Activated naive CD4-positive, alpha-beta T cell treated with anti-CD3 and anti-CD28 coated beads for 36 hours (primary cell): ENCODE measurements at places on chromosomes 11 and 22.
A peak's percentile ranks its signal among the peaks of the same experiment; 100 is the strongest.

GRCh38 chr11:119318240-119319135 is 1.6 kb upstream of the MCAM start:
- DNase-seq = no peak

GRCh38 chr11:121499405-121499804 is 46.6 kb upstream of the SORL1-AS1 start:
- DNase-seq = no peak

DNA sequence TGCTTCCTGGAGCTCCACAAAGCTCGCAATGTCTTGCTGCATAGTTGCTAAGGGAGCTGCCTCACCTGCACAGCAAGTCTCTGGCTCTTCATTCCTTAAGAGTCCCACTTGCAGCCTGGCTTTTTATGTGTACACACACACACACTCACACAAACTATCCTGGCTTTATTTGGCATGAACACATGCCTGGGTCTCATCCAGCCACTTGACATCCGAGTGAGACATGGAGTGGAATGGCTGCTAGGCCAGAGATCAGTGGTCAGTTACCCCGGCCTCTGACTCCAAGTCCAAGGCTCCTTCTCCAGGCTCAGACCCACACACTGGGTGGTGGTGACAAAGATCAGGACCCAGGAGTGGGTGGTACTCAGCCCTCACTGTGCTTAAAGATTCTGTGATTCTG is 37.9 kb upstream of the CLTCL1 start:
- DNase-seq = no peak

- DNase-seq = no peak
Measured at GRCh38 chr11:107679255-107680024, 32.4 kb downstream of the SLN start.

GRCh38 chr11:112732031-112732430 is 229.2 kb upstream of the NCAM1 start:
- no peak for DNase-seq

DNA sequence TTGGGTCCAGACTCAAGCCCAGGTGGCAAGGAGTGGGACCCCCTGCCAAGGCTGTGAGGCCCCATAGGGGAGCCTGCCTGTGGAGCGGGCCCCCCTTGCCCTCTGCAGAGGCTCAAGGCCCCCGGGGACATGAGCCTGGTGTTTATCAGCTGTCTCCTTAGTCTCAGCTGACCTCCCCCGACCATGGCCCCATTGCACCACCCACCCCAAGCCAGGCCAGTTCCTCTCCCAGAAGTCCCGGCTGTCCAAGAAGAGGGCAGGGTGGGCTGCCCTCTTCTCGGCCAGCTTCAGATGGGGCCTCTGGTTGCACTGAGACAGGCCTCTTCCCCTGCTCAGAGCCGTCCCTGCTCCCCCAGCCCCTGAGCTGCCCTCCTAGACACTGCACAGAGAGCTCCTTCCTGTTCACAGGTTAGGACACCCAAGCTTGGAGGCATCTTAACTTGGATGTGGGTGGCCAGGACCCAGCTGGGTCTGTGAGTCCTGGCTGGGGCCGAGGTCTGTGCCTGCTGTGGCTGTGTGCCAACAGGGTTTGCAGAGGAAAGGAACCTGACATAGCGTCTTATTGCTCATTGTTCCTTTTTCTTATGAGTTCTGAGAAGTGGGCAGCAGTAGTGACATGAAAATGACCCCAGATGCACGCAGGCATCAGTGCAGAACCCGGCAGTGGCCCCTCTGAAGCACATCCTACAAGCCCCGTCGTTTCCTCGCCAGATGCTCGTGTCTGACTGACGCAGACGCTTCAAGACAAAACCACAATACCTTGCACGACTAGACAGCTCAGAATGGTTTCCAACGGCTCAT is 5.4 kb downstream of the TRABD start:
- peak; percentile 84 for DNase-seq

DNA sequence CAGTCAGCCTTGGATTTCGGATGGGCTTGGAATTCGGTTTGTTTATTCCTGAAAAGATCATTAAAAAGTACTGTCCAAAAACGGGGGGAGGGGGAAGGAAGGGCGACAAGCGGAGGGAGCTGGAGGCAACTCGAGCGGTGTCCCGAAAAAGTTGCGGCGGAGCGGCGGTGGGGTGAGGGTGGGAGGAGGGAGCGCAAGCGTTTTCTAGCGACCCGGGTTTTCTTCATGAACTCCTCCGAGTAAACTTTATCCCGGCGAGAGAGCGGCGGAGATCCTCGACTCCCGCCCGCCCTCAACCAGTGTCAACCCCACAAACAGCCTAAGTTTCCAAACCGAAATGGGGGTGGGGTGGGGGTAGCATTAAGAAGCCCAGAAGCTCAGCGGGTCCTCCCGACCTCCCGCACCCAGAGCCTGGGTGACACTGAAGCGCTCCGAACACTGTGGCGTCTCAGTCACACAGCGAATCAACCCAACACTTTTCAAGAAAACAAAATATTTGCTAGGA is 133.0 kb upstream of the C11orf58 start:
- DNase-seq = no peak

GRCh38 chr11:5624489-5625279 is at the start of gene TRIM34:
TRIM34 (plus strand) TSS chr11:5625001; CDS start chr11:5632332, 7,331 bp downstream.
- peak; percentile 73 for DNase-seq

- peak; percentile 20 for DNase-seq
Measured at GRCh38 chr11:8019314-8020243, 32.4 kb downstream of the EIF3F start.

DNA sequence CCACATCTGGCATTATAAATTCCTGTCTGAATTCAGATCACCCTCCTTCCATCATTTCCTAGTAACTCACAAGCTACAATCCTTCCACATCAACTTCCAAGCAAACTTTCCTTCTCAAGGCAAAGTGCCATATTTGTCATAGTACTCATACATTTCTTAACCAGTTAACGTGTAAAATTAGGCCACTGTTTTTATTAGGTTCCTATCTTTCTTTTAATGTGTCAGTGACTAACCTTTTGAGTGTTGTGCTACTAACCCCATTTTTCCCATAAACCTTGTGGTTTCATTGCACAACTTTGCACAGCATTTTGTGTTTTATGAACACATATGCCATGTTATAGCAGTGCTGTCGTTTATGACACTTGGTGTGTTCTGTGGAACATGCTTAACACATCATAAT is 90.1 kb downstream of the KIF18A start:
- no peak for DNase-seq

DNA sequence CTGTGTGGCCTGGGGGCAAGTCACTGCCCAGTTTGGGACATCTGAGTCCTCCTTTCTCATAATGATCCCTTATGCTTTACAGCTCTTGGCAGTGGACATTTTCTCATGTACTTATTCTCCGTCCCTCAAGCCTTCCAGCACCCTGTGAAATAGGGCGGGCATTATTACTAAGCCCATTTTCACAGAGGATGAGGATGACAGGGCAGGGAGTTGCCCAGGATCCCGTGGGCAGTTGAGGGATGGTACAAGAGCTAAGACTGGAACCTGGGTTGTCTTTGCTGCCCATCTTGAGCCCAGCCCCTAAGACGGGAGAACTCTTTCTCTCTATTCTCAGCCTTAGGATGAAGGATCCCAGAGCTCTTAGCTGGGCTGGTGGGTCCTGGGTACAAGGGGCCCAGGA is 11.2 kb downstream of the CD82 start:
- DNase-seq = no peak

- DNase-seq = no peak
Measured at GRCh38 chr22:19786264-19786585, 25.6 kb downstream of the TBX1 start.

DNA sequence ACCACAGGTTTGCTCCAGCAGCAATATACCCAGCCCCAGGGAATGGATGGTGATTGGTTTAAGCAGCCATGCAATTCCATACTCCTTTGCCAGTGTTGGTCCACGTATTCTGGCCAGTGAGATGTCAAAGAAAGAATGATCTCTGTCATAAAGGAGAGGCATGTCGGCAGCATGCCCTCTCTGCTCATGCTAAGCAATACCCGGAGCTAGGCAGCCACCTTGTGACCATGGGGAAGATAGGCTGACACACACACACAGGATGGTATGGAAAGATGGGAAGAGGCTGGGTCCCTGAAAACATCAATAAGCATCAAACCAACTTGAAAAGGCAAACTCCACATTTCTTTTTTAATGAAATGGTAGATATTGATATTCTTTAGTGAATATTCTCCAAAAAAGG is 5.1 kb downstream of the ABCC8 start:
- peak; percentile 15 for DNase-seq

DNA sequence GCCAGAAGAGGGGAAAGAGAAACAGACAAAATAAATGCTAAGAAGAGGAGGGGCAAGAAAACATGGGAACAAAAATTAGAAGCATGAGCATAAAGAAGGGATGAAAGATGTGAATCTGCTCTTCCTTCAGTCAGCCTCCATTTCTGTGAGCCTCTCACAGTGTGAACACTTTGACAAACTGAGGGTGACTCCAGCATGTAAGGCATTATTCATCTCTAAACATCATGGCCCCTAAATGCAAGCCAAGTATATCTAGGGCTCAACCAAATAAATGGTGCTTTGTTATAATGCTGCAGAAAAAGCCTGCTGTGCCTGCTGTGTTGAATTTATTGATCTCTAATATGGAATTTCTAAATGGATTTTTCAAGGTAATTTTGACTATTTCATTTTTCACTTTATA is 281.3 kb downstream of the TTC28 start:
- DNase-seq = no peak

DNA sequence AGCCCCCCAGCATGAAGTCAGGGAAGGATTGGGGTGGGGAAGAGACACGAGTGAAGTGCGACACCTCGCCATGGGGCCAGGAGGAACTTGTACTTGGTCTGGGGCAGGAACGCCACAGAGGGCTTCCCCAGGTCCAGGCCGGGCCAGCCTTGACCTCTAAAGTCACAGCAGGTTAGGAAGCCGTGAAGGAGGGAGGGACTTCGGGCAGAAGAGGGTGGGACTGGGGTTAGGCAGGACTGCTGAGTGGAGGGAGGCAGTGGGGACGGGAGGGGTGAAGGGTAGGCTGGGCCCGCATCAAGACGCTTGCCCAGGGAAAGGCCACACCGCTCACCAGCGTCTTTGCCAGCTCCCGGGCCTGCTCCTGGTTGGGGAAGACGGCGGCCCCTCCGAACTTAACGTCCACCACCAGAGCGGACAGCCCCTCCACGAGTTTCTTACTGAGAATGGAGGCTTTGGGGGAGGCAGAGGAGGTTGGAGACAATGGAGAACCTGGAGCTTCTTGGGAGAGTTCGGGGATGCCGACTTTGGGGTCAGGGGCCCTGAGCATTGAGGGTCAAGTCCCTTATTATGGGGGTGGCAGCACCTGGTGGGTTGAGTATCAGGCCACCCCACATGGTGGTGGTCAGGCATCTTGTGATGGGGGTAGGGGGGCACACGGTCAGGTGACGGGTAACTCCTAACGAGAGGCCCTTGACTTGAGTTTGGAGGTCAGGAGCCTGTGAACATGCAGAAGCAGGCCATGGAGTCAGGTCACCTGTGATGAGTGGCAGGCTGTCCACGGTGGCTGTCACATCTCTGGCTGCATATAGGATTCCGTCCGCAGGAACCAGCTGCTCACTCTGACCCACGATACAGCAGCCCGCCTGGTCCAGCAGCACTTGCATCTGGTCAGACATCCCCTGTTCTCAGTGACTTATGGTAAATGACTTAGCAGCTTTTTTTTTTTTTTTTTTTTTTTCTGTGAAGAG is 1.7 kb upstream of the SCO2 start:
- DNase-seq = peak; percentile 71

- DNase-seq = no peak
Measured at GRCh38 chr11:69250186-69251056, 43.5 kb upstream of the MYEOV start.

GRCh38 chr11:130077671-130078070 is 8.0 kb downstream of the APLP2 start:
- DNase-seq = no peak

- DNase-seq = no peak
Measured at GRCh38 chr22:45651931-45652528, 19.6 kb upstream of the ATXN10 start.

DNA sequence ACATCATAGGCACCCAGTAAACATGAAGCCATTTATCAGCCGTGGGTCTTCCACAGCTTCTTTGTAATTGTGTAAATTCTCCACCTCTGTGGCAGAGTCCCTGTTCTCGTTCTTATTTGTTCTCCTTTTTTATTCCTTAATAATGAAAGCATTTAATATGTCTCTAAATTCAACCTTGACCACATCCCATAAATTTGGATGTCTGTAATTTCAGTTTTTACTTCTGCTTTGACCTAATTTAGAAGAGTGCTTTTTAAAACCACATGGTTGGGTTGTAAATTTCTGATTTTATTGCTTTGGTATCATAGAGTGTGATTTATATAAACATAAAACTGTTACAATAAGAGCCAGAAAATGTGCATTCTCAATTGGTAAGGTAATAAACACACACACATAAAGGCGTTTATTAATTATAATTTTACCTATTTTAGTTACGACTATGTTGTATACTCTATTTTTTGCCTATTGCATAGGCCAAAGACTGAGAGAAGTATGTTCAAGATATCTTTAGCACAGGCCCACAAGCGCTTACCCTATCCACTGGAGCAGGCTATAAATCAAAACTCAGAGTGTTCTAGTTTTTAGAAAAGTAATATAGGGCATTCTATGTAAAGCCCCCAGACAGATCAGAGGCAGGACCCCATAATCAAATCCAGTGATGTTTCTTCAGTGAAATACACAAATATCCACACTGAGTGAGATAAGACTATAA is 58.0 kb upstream of the CCND1 start:
- DNase-seq = no peak

DNA sequence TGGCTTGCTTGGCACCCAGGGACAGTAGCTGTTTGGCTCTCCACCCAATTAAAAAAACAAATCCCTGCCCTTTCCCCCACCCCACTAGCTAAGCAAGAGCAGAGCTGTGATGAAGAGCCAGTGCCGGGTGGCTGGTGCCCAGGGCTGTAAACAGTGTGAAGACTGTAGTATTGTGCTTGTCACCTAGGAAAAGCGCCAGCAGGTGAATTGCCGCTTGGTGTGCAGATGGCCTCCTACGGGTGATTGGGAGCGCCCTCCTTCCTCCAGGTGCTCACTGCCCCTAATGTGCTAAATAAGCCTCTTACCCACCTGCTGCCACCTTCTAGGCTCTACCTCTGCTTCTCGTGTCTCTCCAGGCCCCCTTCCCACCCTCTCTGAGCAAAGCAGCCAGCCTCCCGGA is 18.4 kb upstream of the RAPSN start:
- no peak for DNase-seq

- DNase-seq = peak; percentile 70
Measured at GRCh38 chr11:111422494-111423249, 43.6 kb upstream of the POU2AF1 start.

DNA sequence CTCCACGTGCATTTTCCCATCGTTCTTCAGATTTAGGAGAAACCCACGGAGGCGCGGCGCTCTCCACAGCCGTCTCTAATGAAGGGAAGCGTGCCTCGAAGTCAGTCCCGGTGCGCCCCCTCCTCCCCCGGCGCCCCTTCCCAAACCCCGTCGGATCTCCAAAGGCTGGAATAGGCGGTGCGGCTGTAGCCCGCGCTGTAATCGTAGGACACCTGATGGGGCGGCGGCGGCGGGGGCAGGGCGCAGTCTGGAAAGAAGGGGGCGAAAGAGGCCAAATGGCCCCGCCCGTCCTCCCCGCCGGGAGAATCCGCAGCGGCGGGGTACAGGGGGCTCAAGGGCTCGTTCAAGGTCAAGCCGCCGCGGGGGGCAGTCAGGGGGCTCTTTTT is 1.3 kb downstream of the FAM181B start:
- no peak for DNase-seq
